ENCODE measurements at places on chromosomes 4 and X.

- peak overlapping the region; percentile 1 for H3K4me3 ChIP-seq
- H3K36me3 ChIP-seq: no peaks in the 10 kb centered on the region
- H3K27me3 ChIP-seq: no peaks in the 10 kb centered on the region
- H3K4me1 ChIP-seq: peaks cover 56% of the 10 kb centered on the region
- H3K27ac ChIP-seq: peak overlapping the region; percentile 49
These were observed 92.9 kb downstream of the ANK2 start for GRCh38 chr4:113142351-113142750.

GRCh38 chrX:55731826-55732225 is 14.3 kb downstream of the RRAGB start:
- no peaks in the 10 kb centered on the region for H3K4me1 ChIP-seq
- no peak overlapping the region for H3K4me3 ChIP-seq
- H3K27me3 ChIP-seq: no peaks in the 10 kb centered on the region
- H3K27ac ChIP-seq: no peak overlapping the region
- no peak for DNase-seq
- H3K36me3 ChIP-seq: no peaks in the 10 kb centered on the region

DNA sequence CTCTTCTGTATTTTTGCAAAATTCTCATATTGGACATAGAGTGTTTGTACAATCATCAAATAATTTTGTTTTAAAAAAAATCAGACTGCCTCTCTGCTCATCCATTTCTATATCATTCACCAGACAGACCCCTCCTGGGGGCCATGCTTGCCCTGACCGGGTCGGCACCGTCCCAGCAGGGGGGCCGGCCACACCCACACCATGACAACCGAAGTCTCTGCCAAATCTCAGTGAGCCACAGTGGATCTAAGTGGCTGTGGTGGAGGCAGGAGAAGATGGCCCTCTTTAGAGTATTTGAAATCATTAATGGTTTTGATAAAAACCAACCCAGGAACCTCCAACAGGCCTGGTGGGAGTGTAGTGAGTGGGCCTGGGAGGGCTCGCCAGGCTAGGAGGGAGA is 66.9 kb upstream of the ADRA2C start:
- H3K4me3 ChIP-seq: no peak overlapping the region
- DNase-seq: no peak
- no peaks in the 10 kb centered on the region for H3K36me3 ChIP-seq
- 0 out of 2 replicates have a peak, but pooled peaks cover 5% of the 10 kb centered on the region for H3K4me1 ChIP-seq

- H3K4me1 ChIP-seq: no peaks in the 10 kb centered on the region
- H3K27me3 ChIP-seq: no peaks in the 10 kb centered on the region
These were observed 616 bp upstream of the KLHL34 start for GRCh38 chrX:21658746-21659145.

- H3K4me3 ChIP-seq: no peak overlapping the region
- H3K27ac ChIP-seq: no peak overlapping the region
- no peaks in the 10 kb centered on the region for H3K27me3 ChIP-seq
These were observed 667.6 kb downstream of the PCDH18 start for GRCh38 chr4:136864604-136865185.

GRCh38 chr4:155795991-155796390 is 37.2 kb downstream of the GUCY1B1 start:
- no peak overlapping the region for H3K4me3 ChIP-seq
- DNase-seq: peak; percentile 15
- H3K27me3 ChIP-seq: no peaks in the 10 kb centered on the region

GRCh38 chrX:103157496-103158316 is 57.2 kb upstream of the BEX4 start:
- H3K4me1 ChIP-seq: no peaks in the 10 kb centered on the region
- no peaks in the 10 kb centered on the region for H3K27me3 ChIP-seq
- no peak overlapping the region for H3K4me3 ChIP-seq
- H3K27ac ChIP-seq: no peak overlapping the region

DNA sequence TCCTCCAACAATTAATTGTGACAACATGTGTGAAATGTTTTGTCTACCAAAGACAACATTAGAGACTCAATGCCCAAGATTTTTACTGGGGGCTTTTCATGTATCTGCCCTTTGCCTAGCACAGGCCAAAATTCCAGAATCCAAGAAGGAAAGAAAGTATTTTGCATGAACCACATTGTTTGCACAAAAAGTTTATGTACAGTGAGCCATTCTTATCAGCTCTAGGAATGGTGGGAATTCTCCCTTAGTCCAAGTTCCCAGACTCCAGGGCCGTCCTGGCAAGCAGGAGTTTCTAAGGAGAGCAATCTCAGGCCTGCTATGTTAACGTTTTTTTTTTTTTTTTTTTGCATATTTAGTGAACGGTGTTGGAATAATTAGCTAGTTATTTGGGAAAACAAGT is 21.6 kb downstream of the GPRASP1 start:
- no peaks in the 10 kb centered on the region for H3K27me3 ChIP-seq
- H3K27ac ChIP-seq: no peak overlapping the region
- DNase-seq: peak; percentile 28
- peaks cover 12% of the 10 kb centered on the region for H3K4me1 ChIP-seq
- H3K4me3 ChIP-seq: no peak overlapping the region

- no peak for DNase-seq
- H3K4me3 ChIP-seq: no peak overlapping the region
- H3K36me3 ChIP-seq: no peaks in the 10 kb centered on the region
- H3K4me1 ChIP-seq: peaks cover 14% of the 10 kb centered on the region
- peaks cover 42% of the 10 kb centered on the region for H3K27me3 ChIP-seq
These were observed 2.0 kb upstream of the TRPC3 start for GRCh38 chr4:121953860-121954259.

DNA sequence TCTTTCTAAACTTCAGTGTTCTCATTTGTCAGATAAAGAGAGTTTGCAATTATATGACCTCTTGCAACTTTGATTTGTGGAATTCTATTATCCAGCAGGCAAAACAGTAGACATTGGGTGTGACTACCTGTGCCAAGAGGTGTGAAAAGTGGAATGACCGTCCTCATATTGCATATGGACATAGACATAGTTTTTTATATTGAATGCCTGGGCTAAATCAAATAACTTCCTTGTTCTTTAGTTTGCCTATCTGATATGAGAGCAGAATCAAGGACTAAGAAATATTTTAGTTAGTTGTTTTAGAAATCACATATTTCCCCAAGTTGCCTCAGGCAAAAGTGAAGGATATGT is 117.7 kb upstream of the KLF8 start:
- no peak overlapping the region for H3K27ac ChIP-seq
- no peaks in the 10 kb centered on the region for H3K4me1 ChIP-seq
- no peaks in the 10 kb centered on the region for H3K36me3 ChIP-seq
- DNase-seq: no peak
- H3K4me3 ChIP-seq: no peak overlapping the region

DNA sequence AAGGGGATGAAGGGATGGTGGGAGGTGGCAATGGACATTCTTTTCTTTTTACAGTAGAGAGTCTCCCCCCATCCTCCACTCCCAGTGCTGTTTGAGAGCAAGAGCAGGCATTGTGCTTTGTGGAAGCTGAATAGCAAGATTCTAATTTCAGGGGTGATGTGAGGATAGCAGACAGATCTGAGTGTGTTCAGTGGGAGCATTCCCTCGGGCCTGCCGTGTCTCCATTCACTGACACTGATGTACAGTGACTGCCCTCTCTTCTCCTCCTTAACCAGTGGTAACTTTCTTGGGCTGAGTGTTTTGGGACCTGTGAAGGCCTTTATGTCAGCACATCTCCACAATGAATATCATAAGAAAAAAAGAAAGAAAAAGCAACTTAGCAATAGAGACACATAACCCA is 396.6 kb upstream of the RPS6KA3 start:
- H3K27ac ChIP-seq: no peak overlapping the region
- H3K4me3 ChIP-seq: no peak overlapping the region
- H3K27me3 ChIP-seq: no peaks in the 10 kb centered on the region
- DNase-seq: no peak
- no peaks in the 10 kb centered on the region for H3K4me1 ChIP-seq

DNA sequence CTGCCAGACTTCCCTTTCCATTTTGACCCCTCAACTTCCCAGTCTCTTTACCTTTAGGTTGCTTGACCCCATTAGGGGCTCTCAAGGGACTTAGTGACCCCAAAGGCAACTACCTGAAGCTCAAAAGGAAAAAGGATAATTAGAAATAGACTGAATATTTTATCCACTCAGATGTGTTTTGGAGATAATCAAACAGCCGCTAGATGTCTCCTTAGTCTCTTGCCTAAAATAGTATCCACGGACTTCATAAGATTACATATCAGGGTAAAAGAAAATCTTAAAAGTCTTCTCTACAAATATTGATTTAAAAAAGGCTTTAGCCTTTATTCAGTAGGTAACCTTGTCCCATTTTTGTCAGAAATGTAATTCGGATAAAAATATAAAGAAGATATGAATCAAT is 21.0 kb upstream of the RHOXF2 start:
- H3K36me3 ChIP-seq: no peaks in the 10 kb centered on the region
- no peaks in the 10 kb centered on the region for H3K4me1 ChIP-seq
- no peak for DNase-seq
- no peak overlapping the region for H3K4me3 ChIP-seq

DNA sequence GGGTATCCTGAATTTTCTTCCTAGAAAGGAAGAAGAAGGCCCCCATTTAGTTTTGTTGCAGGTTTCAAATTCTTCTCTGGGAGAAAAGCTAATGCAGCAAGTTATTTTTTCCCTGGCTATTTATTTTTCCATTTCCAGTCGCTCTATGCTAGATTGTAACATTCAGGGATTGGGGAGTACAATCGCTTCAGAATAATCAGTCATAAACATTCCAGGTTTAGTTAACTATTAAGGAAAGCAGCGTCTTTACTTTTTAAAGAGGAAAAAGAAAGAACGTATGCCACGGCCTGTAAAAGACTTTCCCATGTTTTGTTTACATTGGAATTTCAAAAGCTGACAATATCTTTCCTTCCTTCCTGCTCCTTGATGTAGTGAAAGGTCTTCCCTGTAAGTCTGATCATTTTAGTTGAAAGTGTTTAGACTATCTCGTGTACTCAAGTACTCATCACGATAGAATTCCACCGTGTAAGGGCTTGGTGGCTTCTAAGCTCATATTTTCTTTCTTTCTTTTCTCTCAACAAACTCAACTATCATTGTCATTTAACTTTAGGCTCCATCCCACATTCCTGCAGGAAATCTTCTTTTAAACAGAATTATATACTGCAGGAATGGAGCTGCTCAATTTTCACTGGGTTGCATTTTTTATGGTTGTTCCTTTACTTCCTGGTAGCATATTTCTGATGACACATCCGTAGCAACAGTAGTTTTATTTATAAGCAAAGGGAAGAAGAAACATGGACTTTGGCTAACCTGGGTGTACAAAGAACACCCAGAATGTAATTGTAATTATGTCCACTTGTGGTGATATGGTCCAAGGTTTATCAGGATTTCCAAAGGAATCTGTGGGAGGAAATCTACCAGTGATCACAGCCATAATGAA is 213.1 kb upstream of the FAT1 start:
- DNase-seq: peak; percentile 95
- H3K27me3 ChIP-seq: no peaks in the 10 kb centered on the region
- peak overlapping the region; percentile 88 for H3K27ac ChIP-seq
- peak overlapping the region; percentile 33 for H3K4me3 ChIP-seq
- no peaks in the 10 kb centered on the region for H3K36me3 ChIP-seq
- H3K4me1 ChIP-seq: peaks cover 81% of the 10 kb centered on the region

GRCh38 chr4:141802333-141802732 is 165.9 kb downstream of the IL15 start:
- H3K27me3 ChIP-seq: no peaks in the 10 kb centered on the region
- no peaks in the 10 kb centered on the region for H3K36me3 ChIP-seq
- no peaks in the 10 kb centered on the region for H3K4me1 ChIP-seq
- DNase-seq: no peak
- H3K4me3 ChIP-seq: no peak overlapping the region

DNA sequence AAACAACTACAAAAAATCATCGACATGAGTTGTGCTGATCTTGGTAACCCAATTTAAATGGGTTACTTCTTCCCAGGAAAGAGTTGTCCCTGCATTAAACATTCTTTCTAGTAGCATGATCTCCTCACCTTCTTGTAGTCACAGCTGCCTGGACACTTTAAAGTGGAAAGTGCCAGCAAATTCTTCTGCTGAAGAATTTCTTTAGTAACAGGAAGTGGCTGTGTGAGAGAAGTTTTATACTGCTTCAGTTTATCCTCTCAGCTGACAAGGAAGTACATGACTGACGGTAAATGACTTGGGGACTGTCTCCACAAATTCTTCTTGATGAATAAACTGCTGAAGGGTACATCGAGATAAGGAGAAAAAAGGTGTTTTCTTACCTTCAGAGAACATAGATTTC is 18.2 kb upstream of the TNIP3 start:
- no peaks in the 10 kb centered on the region for H3K27me3 ChIP-seq
- H3K4me1 ChIP-seq: no peaks in the 10 kb centered on the region
- H3K27ac ChIP-seq: no peak overlapping the region
- no peak overlapping the region for H3K4me3 ChIP-seq

- no peaks in the 10 kb centered on the region for H3K27me3 ChIP-seq
- H3K4me1 ChIP-seq: no peaks in the 10 kb centered on the region
- H3K4me3 ChIP-seq: no peak overlapping the region
- H3K36me3 ChIP-seq: no peaks in the 10 kb centered on the region
- H3K27ac ChIP-seq: no peak overlapping the region
These were observed 117.1 kb upstream of the EGFL6 start for GRCh38 chrX:13452283-13452682.

DNA sequence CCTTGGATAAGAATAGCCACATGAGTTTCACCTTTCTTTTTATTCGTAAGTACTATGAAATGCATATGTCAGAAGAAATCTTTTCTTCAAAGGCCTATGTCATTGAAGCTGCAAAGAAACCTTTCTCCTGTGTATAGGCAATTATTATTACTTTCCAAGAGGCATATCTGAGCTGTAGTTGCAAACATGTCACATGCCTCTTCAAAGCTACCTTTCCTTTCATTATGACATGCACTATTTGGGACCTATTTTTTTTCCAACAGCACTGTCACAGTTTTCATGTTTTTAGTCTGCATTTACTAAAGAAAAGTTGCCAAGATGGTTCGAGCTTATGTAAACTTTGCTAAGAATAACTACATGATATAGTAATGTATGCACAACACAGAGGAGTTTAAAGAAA is 548.8 kb upstream of the GALNT7 start:
- DNase-seq: no peak
- no peak overlapping the region for H3K27ac ChIP-seq
- H3K4me3 ChIP-seq: no peak overlapping the region
- H3K27me3 ChIP-seq: no peaks in the 10 kb centered on the region
- H3K36me3 ChIP-seq: no peaks in the 10 kb centered on the region
- H3K4me1 ChIP-seq: no peaks in the 10 kb centered on the region

GRCh38 chrX:150429594-150429993 is 66.5 kb downstream of the MAMLD1 start:
- no peak for DNase-seq
- H3K27me3 ChIP-seq: no peaks in the 10 kb centered on the region
- H3K4me1 ChIP-seq: no peaks in the 10 kb centered on the region
- H3K36me3 ChIP-seq: no peaks in the 10 kb centered on the region

DNA sequence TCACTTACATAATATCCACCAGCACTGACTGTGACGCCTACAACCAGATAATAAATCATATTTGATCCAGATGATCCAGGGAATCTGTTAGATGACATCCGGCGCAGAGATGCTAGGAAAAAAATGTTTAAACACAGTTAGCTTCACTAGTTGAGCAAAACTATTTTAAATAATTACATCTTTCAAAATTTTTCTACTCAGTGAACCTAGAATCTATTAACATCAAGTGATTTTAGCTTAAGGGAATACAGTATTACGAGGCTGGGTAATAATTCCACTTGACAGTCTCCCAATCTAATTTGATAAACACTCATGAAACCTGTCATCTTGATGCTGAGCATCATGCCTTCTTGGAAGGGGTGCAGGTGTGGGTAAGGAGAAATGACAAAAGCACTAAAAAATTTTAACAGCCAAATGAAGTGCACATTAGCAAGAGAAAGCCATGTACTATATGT is 4.7 kb downstream of the MGARP start:
- H3K27me3 ChIP-seq: no peaks in the 10 kb centered on the region
- no peak overlapping the region for H3K4me3 ChIP-seq
- no peaks in the 10 kb centered on the region for H3K36me3 ChIP-seq
- no peaks in the 10 kb centered on the region for H3K4me1 ChIP-seq
